H7 (cell line): ENCODE measurements at places on chromosomes 12 and 14. TPM values are rescaled to one million over a fixed set of nuclear protein-coding genes. Genes with fewer than 3 reads are reported as not detected.

DNA sequence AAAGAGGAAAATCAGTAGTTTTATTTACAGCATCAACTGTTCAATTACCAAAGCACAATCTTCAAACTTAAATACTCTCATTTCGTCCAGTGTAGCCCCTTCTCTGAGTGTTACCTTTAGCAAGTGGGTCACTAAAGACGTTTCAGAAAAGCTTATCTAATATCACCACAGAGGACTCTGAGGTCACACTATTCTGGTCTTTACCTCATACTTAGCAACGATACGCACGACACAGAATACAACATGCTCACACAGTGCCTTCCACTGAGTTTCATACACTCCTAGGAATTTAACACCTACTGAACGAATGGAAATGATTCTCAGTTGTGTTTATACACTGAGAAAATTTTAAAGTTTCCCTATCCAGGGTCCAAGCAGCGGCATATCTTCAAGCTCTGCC is 2.0 kb downstream of the SYT10 start:
- no peak for DNase-seq

GRCh38 chr14:100780246-100780645 is 45.7 kb upstream of the MEG3 start:
- peak; percentile 37 for DNase-seq

The RPL10L gene
- not detected in 2 replicates for total RNA-seq

DNA sequence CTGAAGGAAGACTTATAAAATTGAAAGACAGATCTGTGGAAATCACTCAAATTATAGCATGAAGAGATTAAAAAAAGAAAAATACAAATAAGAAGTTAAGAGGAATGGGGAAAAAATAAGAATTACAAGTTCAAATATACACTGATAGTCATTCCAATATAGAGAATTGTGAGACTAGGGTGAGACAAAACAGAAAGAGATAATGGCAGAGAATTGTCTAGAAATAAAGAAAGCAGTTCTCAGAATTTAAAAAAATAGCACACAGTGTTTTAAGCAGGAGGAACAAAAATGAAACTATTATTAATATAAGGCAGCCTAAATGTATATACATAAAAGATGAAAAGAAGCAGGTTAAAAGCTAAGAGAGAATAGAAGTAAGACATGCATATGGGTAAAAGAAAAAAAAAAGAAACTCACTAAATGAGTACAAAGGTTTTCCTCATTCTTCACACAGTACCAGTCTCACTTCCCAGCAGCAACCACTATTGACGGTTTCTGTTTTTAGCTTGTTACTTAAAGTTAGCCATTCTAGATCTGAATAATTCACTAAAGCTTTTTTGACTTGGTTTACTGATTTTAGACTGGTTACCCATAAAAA is 31.1 kb downstream of the SLC38A4 start:
- DNase-seq: no peak

GRCh38 chr12:92547420-92547819 is 155.4 kb upstream of the PLEKHG7 start:
- DNase-seq: no peak

- no peak for DNase-seq
Measured at GRCh38 chr14:70666361-70666686, 24.6 kb downstream of the TTC9 start.

GRCh38 chr12:62533087-62533754 is 66.6 kb downstream of the MON2 start:
- DNase-seq: no peak

DNA sequence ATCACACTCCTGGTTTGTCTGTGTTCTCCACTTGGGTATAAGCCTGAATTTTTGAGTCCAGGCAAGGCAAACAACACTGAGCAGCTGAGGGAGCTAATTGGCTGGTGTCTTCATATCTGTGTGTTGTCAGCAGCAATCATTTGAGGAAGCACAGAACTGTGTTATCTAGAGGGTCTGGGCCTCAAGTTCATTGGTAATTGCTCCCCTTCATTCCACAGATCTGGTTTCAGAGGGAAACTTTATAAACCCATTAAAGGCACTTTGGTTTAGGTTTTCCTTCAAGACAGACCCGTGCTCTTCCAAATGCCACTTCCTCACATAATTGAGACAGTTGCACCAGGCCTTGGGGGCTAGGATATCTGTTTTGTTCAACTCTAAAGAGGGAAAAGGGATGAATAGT is 5.6 kb downstream of the DACT1 start:
- DNase-seq: no peak

- no peak for DNase-seq
Measured at GRCh38 chr12:103697971-103698751, 111.1 kb downstream of the STAB2 start.

DNA sequence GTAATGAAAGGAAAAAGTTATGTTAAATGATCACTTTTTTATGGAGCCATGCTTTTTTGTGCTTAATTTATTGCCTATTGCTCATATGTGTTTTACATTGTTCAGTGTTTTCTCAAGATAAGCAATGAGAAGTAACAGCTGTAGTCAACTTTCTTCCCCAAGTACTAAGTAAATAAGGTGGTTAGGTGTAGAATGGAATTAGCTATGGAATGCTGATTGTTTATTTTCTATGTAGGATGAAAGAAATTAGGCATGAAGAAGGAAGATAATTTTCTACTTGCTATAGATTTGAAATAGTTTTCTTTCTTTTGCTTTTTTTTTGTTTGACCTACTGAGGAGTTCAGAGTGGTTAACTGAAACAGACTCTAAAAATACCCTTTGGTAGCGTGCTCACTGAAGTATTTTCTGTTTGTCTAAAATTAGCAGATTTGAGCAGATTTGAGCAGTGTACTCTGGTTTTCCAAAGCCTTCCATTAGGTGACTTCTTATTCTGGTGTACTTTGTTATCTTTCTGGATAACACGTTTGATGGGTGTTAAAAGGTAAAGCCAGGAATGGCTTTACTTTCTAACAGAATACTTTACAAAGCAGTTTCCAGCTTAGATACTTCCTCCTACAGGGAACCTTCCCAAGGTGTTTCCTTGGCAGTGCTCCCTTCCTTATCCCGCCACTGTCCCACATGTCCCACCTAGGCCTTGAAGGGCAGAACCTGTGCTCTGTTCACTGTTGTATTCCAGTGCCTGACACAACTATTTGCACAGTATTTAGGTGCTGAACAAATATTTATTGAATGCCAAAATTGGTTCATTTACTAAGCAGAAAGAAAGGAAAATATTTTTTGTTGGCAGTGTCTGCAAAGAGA is 56.0 kb downstream of the RASSF3 start:
- DNase-seq: no peak

The BICDL1 gene
- 12.3 and 15.7 TPM in 2 replicates for total RNA-seq

DNA sequence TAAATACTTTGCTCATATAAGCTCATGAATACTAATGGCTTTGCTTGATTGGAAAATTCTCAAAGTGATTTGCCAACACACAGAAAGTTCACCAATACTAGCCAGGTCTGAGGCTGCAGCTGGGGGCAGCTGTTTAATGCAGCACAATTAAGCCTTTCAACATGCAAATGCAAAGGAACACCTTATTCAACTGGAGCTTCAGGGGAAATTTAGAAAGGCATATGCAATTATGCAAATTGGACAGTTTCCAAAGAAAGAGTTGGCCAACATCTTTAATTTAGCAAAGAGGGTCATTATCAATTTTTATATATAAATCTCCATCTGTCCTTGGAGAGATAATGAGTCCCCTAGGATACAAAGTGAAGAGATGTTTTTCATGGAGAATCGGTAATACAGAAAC is 40.2 kb upstream of the OTOGL start:
- no peak for DNase-seq

The CD163L1 gene
- total RNA-seq: 0.17 and 0.22 TPM in 2 replicates

GRCh38 chr12:52542157-52542556 is 10.8 kb downstream of the KRT71 start:
- no peak for DNase-seq

DNA sequence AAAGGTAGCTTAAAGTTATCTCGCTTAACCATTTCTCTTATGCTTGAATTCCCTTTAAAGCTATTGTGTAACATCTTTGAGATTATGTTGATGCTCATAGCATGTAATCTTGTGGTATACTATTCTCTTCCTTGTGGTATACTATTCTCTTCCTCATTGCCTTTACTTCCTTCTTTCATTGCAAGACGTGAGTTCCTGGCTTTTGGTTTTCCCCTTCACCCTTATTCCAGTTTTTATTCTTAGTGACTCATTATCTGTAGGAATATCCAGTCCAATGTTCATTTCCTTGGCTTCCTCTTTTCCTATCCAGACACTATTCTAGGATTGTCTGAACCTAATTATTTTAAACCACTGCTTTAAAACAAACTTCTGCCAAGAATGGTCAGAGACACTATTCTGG is 564.0 kb downstream of the CCER1 start:
- no peak for DNase-seq

The APOLD1 gene
- 0.62 and 0.89 TPM in 2 replicates for total RNA-seq

- no peak for DNase-seq
Measured at GRCh38 chr14:72546344-72547016, 347.4 kb downstream of the DPF3 start.

DNA sequence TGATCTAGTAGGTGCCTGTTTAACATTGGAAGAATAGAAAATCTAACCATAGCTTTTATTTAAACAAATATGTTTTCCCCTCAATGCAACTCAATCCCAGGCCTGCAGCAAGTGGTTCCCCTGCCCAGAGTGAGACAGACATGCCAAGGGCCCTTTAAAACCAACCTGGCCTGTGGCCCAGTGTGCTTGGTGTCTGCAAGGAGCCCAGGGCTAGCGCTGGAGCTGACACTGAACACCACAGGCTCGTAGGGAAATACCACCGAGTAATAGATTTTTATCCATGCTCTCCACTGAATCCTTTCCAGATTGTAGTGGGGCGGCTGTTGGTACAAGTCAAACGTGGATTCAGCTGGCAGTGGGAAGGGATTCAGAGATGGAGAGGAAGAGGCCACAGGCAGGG is 95.6 kb upstream of the NRXN3 start:
- DNase-seq: no peak

DNA sequence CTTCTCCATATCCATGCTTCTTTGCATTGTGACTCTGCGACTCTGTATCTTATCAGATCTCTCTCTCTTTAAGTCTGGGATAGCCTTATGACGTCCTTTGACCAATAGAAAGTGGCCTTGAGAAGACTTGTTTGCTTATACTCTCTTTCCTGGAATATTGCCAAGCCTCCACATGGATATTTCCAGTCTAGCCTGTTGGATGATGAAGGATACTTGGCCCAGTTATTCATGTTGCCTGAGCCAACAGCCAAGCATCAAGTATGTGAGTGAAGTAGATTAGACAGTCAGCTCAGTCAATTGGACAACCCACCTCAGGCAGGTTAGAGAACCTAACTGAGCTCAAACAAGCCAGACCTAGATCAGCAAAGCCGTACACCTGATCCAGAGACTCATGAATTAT is 864.2 kb upstream of the MGAT4C start:
- no peak for DNase-seq

DNA sequence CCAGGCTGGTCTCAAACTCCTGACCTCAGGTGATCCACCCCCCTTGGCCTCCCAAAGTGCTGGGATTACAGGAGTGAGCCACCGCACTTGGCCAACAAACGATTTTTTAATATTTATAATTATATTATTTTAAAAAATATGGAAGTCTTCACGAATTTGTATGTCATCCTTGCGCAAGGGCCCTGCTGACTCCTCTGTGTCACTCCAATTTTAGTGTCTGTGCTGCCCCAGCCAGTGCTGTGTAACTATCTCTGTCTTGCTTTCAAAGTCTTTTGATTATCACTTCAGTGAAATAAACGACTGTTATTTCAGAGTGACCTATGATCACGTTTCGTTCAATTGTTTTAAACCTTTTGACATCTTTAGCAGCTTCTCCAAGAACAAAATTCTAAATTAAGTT is 13.1 kb upstream of the MMP17 start:
- DNase-seq: no peak

DNA sequence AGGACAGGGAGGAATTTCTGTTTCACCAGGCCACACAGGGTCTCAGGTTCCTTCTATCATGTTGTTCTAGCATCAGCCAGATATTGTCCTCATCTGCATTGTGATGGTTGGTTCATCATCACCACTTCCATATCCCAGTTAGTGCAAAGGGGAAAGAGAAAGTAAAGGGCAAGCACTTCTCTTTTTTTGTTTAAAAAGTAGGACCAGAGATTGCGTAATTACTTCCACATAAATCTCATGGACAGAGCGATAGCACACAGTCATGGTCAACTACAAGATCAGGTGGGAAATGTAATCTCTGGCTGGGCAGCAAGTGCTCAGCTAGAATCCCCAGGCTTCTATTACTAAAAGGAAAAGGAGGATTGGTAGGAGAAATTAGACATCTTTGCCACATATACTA is 155.1 kb downstream of the KIF21A start:
- DNase-seq: no peak

The KRT83 gene
- 0.10 TPM in 1 of 2 replicates, not detected in the other for total RNA-seq

The NTN4 gene
- 1.2 and 1.4 TPM in 2 replicates for total RNA-seq

The AQP2 gene
- not detected in 2 replicates for total RNA-seq

The DNAJC22 gene
- total RNA-seq: 0.15 and 0.35 TPM in 2 replicates

The ANKRD33 gene
- total RNA-seq: 0.17 and 1.6 TPM in 2 replicates

GRCh38 chr12:124861492-124861891 is 2.2 kb downstream of the SCARB1 start:
- no peak for DNase-seq

- no peak for DNase-seq
Measured at GRCh38 chr12:39301422-39301821, 141.5 kb downstream of the KIF21A start.

DNA sequence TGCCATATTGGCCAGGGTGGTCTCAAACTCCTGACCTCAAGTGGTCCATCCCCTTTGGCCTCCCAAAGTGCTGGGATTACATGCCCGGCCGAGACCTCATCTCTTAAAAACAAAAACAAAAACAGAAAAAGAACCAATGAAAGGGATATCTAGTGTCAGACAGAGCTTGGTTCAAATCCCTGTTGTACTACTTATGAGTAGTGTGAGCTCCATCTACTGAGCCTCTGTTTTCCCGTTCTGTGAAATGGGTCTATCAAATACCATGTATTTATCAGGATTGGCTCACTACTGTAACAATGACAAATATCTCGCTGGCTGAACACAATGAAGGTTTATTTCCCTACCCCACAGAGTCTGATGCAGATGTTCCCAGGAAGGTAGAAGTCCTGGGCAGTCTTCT is 36.9 kb upstream of the HNF1A start:
- no peak for DNase-seq

- DNase-seq: no peak
Measured at GRCh38 chr12:40078266-40078665, 27.6 kb downstream of the SLC2A13 start.

GRCh38 chr12:8722286-8722800 is 24.6 kb downstream of the RIMKLB start:
- no peak for DNase-seq

GRCh38 chr14:78486081-78486480 is 315.9 kb downstream of the NRXN3 start:
- DNase-seq: peak; percentile 9

The MRPL51 gene
- 137 and 145 TPM in 2 replicates for total RNA-seq

The CMTM5 gene
- 0.14 TPM in 1 of 2 replicates, not detected in the other for total RNA-seq

- peak; percentile 61 for DNase-seq
Measured at GRCh38 chr14:104359301-104359968, 220.1 kb upstream of the C14orf180 start.

GRCh38 chr14:30907659-30908057 is 33.3 kb downstream of the COCH start:
- DNase-seq: no peak

- no peak for DNase-seq
Measured at GRCh38 chr12:113180333-113180732, 4.9 kb downstream of the DDX54 start.

- no peak for DNase-seq
Measured at GRCh38 chr12:80107221-80107620, 7.9 kb downstream of the OTOGL start.

- DNase-seq: peak; percentile 62
Measured at GRCh38 chr12:100672075-100672592, 98.7 kb downstream of the GAS2L3 start.
